HepG2 (cell line): ENCODE measurements at places on chromosomes 5 and 9. TPM values are rescaled to one million over a fixed set of nuclear protein-coding genes. Genes with fewer than 3 reads are reported as not detected.

The KDM3B gene
- 34.3 and 47.7 TPM in 2 replicates for total RNA-seq

The ACTBL2 gene
- not detected in 2 replicates for total RNA-seq

- H3K36me3 ChIP-seq: no peaks in the 10 kb centered on the region
- no peak overlapping the region for H3K27ac ChIP-seq
- no peaks in the 10 kb centered on the region for H3K27me3 ChIP-seq
- H3K4me3 ChIP-seq: no peak overlapping the region
- H3K4me1 ChIP-seq: no peaks in the 10 kb centered on the region
These were observed 462.9 kb downstream of the CDK5RAP2 start for GRCh38 chr9:120117081-120117480.

- H3K4me3 ChIP-seq: no peak overlapping the region
- peaks cover 34% of the 10 kb centered on the region for H3K27me3 ChIP-seq
- no peak overlapping the region for H3K27ac ChIP-seq
- H3K4me1 ChIP-seq: no peaks in the 10 kb centered on the region
- DNase-seq: no peak
- H3K36me3 ChIP-seq: no peaks in the 10 kb centered on the region
These were observed 512 bp downstream of the GRIN3A start for GRCh38 chr9:101737705-101738565.

- H3K4me3 ChIP-seq: no peak overlapping the region
- H3K4me1 ChIP-seq: no peaks in the 10 kb centered on the region
- DNase-seq: no peak
- no peaks in the 10 kb centered on the region for H3K36me3 ChIP-seq
These were observed 100.3 kb downstream of the NDFIP1 start for GRCh38 chr5:142208777-142209312.

DNA sequence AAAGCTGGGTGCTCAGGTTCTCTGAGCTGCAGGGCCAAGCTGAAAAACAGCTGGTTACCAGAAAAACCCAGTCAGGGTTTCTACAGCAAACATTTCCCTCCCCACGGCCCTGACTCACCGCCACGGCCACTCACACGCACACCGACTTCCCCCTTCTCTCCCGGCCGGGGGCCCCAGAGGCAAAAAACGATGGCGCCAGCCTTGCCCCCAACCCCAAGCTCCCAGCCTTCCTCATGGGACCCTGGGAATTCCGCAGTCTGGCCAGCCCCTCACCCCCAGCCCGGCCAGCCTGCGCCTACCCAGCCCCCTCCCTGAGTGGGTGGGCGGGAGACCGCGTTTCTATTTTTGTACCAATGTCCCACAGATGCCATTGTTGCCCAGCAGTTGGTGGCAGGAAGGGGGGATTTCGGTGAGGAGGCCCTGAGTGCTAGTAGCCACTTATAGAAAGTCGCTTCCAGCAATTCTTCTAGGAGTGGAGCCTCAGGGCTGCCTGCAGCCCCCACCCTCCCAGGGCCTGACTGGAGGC, 18.4 kb downstream of the ENG start:
- H3K27me3 ChIP-seq: no peaks in the 10 kb centered on the region; the same call in 2 of the 3 replicates
- no peak for DNase-seq
- no peak overlapping the region for H3K27ac ChIP-seq
- H3K4me1 ChIP-seq: peaks cover 36% of the 10 kb centered on the region
- H3K36me3 ChIP-seq: no peaks in the 10 kb centered on the region
- no peak overlapping the region for H3K4me3 ChIP-seq

DNA sequence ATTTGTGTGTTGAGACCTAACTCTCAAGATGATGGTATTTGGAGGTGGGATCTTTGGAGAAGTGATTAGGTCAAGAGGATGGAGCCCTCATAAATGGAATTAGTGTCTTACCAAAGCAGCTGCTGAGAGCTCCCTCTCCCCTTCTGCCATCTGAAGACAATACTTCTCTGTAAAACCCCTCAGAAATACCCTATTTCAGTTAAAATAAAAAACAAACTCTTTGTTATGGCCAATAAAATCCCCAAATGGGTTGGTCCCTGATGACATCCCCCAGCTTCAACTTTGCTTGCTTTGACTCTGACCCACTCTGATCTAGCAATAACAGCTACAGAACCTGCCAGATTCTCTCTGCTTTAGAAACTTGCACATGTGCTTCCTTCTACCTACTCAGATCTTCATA, 100.9 kb downstream of the SNCAIP start:
- H3K27me3 ChIP-seq: no peaks in the 10 kb centered on the region; the same call in 1 of the 2 replicates
- H3K4me1 ChIP-seq: no peaks in the 10 kb centered on the region
- H3K4me3 ChIP-seq: no peak overlapping the region
- no peak overlapping the region for H3K27ac ChIP-seq
- no peaks in the 10 kb centered on the region for H3K36me3 ChIP-seq
- DNase-seq: no peak

- no peak overlapping the region for H3K27ac ChIP-seq
- H3K4me1 ChIP-seq: peaks cover 25% of the 10 kb centered on the region
- DNase-seq: no peak
- no peaks in the 10 kb centered on the region for H3K27me3 ChIP-seq
These were observed 17.0 kb upstream of the C1QTNF3 start for GRCh38 chr5:34059977-34060376.

GRCh38 chr5:86640998-86641397, 23.3 kb downstream of the COX7C start:
- no peaks in the 10 kb centered on the region for H3K36me3 ChIP-seq
- no peak overlapping the region for H3K27ac ChIP-seq
- H3K4me3 ChIP-seq: no peak overlapping the region
- DNase-seq: no peak
- H3K27me3 ChIP-seq: no peaks in the 10 kb centered on the region

- H3K27me3 ChIP-seq: 0 out of 3 replicates have a peak, but pooled peaks cover 5% of the 10 kb centered on the region
- peaks cover 21% of the 10 kb centered on the region for H3K4me1 ChIP-seq
- H3K4me3 ChIP-seq: no peak overlapping the region
These were observed 10.3 kb upstream of the CARD19 start for GRCh38 chr9:93085676-93086075.

- H3K4me3 ChIP-seq: no peak overlapping the region
- H3K27ac ChIP-seq: no peak overlapping the region
These were observed 14.2 kb upstream of the NRARP start for GRCh38 chr9:137316012-137316981.
